ENCODE measurements at places on chromosomes 2 and 18.
A peak's percentile ranks its signal among the peaks of the same experiment; 100 is the strongest.

GRCh38 chr2:74439803-74440377 is 1.8 kb downstream of the RTKN start:
- DNase-seq, result no peak

DNA sequence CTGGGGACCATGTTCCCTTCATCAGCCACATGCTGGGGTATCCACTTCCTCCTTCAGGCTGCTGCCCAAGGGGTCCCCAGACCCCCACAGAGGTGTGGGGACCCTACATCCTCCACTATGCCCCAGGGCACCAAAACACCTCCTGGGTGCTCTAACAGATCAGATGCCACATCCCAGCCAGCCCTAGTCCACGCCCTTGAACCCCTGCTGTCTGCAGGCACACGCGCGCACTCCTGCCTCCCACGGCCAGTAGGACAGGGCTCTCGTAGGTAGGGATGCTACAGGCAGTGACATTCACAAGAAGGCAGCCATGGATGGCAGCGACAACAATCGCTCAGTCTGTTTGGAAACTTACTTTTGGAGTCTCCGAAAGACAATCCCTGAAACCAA is 3.0 kb upstream of the GPC1 start:
- DNase-seq, result peak; percentile 8

GRCh38 chr2:171316220-171316619 is 117.6 kb downstream of the METTL8 start:
- DNase-seq, result no peak

- no peak for DNase-seq
Observed at GRCh38 chr2:162085090-162085891, 11.3 kb upstream of the DPP4 start.

GRCh38 chr18:48806551-48807261 is 144.1 kb downstream of the SMAD7 start:
- peak; percentile 37 for DNase-seq

All from gastrocnemius medialis (tissue), 4 donors.